Activated CD4-positive, alpha-beta T cell treated with anti-CD3 and anti-CD28 coated beads, Interleukin-2, amount 50 U/mL, for 48 hours (primary cell): ENCODE measurements at places on chromosomes 6 and 20.

DNA sequence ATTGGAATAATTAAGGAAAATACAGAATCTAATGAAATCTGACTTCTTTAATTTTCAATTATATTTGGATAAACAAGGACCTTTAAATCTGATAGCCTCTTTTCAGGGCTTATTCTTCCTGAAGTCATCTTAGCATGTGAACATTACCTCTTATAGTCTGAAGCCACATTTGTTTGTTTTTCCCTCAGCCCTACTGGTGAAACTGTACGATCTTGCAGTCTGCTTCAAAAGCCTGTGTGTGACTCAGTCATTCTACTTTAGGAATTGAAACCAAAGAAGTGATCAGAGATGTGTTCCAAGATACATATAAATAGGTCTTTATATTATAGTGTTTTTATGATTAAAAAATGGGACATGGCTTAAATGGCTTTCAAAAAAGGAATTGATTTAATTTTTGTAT is 67.5 kb downstream of the MACROD2 start:
- no peak for DNase-seq

DNA sequence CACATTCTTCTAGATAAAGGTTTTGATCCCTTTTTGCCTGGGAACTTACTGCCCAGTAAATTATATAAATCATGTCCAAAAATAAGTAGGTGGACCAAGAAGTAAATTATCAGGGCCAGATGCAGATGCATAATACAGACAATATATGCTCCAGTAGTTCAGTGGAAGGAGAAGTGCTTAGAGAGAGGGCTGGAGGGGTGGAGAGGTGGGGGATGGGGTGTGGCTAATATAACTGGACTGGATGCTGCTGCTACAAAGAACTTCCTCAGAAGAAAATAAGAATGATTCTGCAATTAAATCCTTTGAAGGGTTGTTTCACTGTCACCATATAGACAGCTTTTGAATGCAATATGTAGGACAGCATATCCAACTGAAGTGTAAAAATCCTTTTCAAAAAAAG is 14.8 kb upstream of the TFAP2D start:
- no peak for DNase-seq

- no peak for DNase-seq
Observed at GRCh38 chr6:20632696-20633095, 98.4 kb downstream of the CDKAL1 start.

- no peak for DNase-seq
Observed at GRCh38 chr6:33213166-33213988, 5.1 kb downstream of the RING1 start.

DNA sequence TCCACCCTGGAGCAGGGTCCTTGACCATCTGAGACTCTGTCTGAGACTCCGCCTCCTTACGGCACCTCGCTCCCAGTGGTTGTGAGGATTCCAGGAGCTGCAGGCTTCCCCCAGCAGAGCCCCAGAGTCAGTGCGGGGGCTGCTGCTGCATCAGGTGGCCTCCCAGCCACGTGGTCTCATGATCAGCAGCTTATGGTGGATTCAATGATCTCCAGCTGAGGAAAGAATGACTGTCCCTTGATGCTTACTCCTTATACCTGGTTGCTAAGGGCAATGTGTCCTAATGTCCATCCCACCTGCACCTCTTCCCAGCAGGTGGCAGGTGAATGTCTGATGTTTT is 40.0 kb downstream of the SLC22A1 start:
- DNase-seq, result no peak

DNA sequence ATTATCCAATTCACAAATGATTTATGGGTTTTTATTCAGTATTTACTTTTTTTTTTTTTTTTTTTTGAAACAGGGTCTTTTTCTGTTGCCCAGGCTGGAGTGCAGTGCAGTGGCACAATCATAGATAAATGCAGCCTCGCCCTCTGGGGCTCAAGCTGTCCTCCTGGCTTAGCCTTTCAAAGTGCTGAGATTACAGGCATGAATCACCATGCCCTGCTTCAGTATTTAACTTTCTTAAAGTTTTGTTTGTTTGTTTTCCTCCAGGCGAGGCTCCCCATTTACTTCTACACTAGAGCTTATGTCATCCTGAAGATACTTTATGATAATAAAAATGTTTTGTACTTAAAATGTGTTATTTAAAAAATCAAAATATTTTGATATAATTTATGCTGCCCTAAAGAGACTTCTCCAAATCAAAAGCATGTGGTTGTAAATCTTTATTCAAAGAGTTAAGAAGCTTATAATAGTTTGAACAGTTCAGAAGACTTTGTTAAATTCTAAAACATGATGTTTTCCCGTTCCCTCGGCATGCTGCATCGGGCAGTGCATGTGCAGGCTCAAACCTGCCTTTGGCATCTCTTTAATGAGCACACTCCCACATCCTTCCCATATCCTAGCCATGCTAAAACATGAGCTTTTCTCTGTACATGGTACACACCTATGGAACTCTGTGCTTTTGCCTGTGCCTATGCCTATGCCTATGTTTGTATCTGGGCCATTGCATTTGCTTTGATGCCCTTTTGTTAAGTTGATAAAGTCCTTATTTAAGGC is 11.0 kb downstream of the SMPDL3A start:
- no peak for DNase-seq

DNA sequence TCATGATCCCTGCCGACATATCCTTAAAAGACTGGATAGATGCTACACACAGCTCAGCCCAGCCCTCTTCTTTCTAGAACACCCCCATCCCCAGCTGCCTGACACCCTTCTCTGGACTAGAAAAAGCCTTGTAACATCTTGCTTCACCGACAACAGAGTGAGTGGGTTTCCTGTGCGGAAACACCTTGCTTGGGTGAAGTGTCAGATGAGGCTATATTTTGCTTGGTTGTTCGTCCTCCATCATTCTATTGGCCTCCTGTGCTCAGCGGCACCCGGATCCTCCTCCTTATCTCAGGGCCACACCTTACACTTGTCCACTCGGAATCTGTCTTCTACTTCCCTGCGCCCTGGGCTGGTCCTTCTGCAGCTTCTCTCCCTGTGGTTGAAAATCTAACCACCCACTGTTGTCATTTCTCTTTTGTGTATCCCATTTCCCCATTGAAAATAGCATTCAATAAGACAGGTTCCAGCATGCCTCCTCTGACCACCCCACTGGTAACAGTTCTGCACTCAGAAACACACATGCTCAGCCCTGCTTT is 101.3 kb upstream of the MLN start:
- no peak for DNase-seq

GRCh38 chr6:136608991-136609390 is 58.8 kb upstream of the MAP7 start:
- DNase-seq, result no peak

- peak; percentile 58 for DNase-seq
Observed at GRCh38 chr6:149043476-149044130, 273.9 kb upstream of the TAB2 start.

DNA sequence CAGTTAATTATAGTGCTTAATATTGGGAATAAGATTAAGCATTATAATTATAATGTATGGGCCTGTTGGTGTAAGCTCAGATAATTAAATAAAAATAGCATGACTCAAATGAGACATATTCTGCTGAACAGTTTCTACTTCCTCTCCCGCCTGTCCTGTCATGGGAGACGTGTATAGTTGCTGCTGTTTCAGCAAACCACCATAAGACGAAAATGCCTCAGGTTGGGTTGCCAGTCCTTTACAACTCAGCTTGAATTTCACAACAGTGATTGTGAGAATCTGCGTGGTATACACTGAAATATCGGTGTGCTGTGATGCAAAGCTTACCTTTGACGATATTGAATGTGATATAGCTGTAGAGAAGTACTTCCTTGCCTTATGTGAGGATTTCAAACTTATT is 99.5 kb downstream of the POPDC3 start:
- no peak for DNase-seq

DNA sequence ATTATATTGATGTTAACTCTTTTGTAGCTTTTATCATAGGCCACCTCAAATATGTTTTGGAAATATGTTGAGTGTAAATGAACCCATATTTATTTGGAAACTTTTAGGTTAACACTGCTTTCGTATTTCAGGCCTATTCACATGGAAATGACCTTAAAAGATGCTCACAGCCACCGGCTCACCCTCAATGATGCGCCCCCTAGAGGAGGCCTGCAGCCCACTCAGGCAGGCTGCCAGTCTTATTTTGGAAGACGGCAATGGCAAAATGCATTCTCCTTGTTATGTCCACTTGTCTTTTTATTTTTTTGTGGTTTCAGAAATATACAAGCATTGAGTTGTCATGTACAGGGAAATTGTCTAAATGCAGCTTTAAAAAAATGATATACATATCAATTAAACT is 869.7 kb downstream of the PHF3 start:
- peak; percentile 0 for DNase-seq

DNA sequence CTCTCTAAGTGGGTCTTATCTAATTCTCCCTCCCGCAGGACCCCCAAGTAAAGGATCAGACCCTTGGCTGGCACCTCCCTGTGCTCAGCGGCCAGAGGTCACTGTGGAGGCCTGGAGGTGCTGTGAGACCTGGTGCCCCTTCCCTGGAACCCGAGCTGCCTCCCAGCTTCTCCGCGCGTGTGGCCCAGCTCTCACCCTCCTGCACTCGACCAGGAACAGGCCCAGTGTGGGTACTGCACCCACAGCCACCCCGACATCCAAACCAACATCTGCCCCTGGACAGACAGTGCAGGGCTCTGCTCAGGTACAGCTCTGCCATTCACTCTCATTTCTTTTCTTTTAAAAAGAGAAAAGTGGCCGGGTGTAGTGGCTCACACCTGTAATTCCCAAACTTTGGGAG is 42.4 kb downstream of the TMEM242 start:
- DNase-seq, result no peak

- no peak for DNase-seq
Observed at GRCh38 chr20:43155366-43156100, 34.2 kb downstream of the PTPRT start.

- DNase-seq, result no peak
Observed at GRCh38 chr6:166851911-166852310, 104.4 kb downstream of the RNASET2 start.

- DNase-seq, result no peak
Observed at GRCh38 chr20:62721511-62722370, 13.1 kb downstream of the NTSR1 start.

- DNase-seq, result no peak
Observed at GRCh38 chr6:158387036-158387435, 74.8 kb downstream of the TULP4 start.

GRCh38 chr20:55684578-55684977 is 320.7 kb downstream of the CBLN4 start:
- DNase-seq, result no peak

GRCh38 chr6:107591346-107591745 is 101.4 kb downstream of the SOBP start:
- no peak for DNase-seq

GRCh38 chr6:55543633-55544309 is 35.2 kb downstream of the HMGCLL1 start:
- no peak for DNase-seq

- no peak for DNase-seq
Observed at GRCh38 chr20:63132715-63133471, 83.0 kb downstream of the YTHDF1 start.

GRCh38 chr6:25601800-25602673 is 50.0 kb upstream of the SCGN start:
- no peak for DNase-seq

DNA sequence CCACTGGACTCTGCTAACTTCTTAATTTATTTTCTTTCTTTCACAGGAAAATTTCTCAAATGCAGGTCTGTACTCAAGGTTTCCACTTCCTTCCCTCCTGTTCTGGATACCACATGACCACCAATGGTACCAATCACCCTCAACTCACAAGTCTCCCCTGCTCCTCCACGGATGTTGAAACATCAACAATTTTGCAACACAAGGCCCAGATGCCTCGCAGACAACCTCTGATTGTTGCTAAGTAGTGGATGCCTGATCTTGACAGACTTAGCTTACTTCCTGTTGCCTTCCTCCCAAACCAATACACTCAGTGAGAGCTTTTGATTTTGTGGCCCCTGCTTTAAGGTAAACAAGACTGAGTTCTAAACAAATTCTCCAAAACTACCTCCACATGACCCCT is 146.6 kb downstream of the FRK start:
- no peak for DNase-seq

GRCh38 chr6:12327391-12327790 is 37.2 kb downstream of the EDN1 start:
- DNase-seq, result no peak

DNA sequence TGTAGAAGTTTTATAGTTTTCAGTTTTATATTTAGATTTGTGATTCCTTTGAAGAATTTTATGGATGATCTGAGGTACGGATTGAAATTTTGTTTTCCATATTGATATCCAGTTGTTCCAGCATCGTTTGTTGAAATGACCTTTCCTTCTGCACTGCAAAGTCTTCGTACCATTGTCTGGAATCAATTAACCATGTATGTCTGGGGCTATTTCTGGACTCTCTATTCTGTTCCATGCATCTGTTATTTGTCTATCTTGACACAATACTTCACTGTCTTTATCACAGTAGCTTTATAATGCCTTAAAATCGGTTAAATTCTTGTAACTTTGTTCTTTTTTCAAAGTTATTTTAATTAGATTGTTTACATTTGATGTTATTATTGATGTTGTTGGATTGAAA is 154.9 kb downstream of the FARS2 start:
- no peak for DNase-seq

DNA sequence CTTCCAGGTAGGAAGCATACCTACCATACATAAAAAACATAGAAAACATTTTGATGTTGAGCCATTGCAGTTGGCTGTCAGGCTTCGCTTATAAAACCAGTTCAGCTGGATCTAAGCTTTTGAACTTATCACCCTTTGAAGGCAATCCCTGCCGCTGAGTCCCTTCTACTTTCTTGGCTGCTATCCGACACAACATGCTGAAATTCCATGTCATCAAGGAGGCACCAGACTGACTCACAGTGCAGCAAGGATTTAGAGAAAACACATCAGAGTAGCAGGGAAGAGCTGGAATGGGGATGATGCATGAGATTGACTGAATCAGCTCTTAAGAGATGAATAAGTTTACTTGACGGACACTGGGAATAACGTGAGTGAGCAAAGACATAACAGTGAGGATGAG is 135.0 kb upstream of the MAN1A1 start:
- DNase-seq, result no peak

DNA sequence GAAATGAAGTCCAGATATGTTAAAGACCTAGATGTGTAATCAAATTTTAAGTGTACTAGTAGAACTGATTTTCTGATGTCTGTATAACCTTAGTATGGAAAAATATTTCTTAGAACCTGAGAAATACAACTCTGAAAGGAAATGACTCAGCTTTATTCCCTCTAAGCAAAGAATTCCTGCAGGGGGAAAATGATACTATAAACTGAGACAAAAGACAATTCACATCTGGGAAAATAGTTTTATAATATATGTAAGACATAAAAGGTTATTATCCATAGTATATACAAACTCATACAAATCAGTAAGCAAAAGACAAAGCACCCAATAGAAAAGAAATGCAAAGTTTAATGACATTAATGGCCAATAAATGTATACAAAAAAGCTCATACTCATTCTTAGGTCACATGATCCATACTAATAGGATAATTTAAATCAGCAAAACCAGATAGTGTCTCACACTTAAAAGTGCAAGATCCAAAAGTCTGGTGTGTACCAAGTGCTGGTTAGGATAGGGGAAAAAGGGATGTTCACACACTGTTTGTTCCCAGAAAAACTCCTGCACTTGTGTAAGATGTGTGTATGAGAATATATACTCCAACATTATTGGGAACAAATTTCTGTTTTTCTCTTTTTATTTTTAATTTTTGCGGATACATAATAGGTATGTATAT is 22.6 kb downstream of the RNF217 start:
- DNase-seq, result no peak
